ENCODE measurements at places on chromosomes 12 and 14.

DNA sequence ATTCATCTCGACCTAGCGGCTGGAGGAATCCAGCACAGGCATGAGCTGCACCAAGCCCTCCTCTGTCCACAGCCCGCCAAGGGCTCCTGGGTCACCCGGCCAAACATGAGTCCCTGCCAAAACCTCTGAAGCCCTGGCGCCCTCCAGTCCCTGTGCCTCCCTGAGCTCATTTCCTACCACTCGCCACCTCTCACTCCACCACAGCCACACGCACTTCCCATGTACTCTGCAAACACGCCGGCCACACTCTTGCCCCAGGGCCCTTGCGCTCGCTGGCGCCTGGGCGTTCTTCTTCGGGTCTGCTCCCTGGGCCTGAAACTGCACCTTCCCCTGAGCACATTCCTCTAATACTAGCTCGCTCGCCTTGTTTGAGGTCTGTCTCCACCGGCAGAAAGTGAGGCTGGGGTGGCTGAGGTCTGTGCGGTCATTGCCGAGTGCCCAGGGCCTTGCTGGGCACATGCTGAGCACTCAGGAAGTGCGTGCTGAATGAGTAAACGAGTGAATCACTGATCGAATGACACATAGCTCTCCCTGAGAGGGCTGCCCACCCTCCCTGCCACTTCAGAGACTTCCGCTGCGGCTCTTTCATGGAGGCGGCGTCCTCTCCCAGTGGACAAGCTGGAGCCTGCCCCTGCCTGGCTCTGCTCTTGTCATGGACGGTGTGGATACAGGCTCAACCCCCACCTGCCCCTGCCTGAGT is 33.7 kb upstream of the DLK1 start:
- DNase-seq, result no peak

- DNase-seq, result peak; percentile 11
These were observed 12.6 kb upstream of the OR8S1 start for GRCh38 chr12:48512855-48513254.

DNA sequence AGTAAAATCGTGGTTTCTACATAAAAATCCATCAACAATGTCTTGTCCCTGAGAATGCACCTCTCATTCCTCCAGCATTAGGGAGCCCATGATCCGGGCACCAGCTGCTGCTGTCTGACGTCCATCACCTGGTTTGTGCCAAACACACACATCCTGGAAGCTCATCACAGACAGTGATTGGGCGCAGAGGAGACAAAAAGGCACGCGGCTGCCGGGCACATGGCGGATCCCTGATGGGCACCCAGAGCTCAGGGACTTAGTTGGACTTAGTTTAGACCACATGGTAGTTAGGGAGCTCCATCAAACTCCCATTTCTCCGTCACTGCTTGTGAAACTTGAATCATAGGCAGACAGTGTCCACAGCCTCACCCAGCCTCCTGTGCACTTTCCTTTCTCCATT is 1059.3 kb downstream of the TMEM121 start:
- DNase-seq, result no peak

GRCh38 chr12:2679816-2680675 is 114.7 kb upstream of the FKBP4 start:
- DNase-seq, result no peak

GRCh38 chr14:68666899-68667298 is 126.0 kb downstream of the ZFP36L1 start:
- DNase-seq, result no peak

- no peak for DNase-seq
These were observed 58.7 kb downstream of the ST8SIA1 start for GRCh38 chr12:22275843-22276242.

GRCh38 chr12:16606201-16606849 is 363 bp upstream of the LMO3 start:
- no peak for DNase-seq

DNA sequence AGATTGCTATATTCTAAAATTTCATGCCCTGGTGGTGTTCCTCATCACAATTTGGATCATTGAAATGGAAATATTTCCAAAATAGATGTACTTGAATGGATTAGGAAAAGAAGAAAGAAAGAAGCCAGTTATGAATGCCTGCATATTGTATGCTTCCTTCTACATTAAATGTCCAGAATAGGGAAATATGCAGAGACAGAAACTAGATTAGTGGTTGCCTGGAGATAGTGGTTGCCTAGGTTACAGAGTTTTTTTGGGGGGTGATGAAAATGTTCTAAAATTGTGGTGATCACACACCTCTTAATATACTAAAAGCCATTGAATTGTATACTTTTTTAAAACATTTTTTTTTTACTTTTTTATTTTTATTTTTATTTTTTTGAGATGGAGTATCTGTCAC is 18.0 kb downstream of the TUBA1A start:
- DNase-seq, result no peak

DNA sequence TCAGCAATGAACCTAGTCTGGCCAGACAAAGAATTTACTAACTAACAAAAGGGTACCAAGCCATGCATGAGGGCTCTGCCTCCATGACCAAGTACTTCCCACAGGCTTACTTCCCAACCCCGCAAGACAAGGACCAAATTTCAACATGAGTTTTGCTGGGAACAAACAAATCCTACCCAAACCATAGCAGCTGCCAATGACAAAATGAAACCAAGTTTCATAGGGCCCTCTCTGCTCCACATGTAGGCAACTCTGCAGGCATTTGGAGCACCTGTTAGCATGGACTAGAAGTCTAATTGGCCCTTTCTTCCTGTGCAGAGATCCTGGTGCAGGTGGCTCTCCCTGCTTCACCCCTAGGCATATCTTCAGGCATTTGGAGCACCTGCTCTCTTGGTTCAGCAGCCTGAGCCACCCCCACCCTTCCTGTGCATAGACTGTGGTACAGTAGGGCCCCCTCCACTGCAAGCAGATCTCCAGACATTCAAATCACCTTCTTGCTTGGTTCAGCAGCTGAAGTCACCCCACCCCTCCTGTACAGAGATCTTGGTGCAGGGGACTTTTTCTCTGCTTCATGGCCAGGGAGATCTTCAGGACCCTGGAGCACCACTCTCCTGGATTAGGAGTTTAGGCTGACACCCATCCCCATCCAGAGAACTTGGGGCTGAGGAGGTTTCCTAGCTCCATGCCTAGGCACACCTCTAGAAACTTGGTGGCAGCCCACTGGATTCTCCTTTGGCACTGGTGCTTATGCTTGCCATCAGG is 308.7 kb downstream of the RPAP3 start:
- DNase-seq, result peak; percentile 39

GRCh38 chr12:2610358-2610757 is 184.4 kb upstream of the FKBP4 start:
- DNase-seq, result no peak

DNA sequence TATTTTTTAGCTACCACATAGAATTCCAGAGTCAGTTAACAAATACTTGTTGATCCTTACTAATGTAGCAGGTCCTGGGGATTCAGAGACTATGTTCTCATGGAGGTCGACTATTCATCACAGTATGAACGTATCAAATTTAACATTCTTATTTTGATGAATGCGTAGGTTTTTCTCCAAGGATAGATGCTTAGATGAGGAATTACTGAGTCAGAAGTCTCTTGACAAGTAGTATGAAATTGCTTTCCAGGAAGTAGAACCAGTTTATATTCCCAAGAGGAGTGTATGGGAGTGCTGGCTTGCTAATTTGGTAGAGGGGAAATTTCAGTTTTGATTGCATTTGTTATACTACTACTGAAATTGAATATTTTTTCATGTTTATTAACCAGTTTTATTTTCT is 42.8 kb upstream of the CRADD start:
- DNase-seq, result no peak

- DNase-seq, result no peak
These were observed 45.8 kb upstream of the PTCSC3 start for GRCh38 chr14:36222337-36222736.

DNA sequence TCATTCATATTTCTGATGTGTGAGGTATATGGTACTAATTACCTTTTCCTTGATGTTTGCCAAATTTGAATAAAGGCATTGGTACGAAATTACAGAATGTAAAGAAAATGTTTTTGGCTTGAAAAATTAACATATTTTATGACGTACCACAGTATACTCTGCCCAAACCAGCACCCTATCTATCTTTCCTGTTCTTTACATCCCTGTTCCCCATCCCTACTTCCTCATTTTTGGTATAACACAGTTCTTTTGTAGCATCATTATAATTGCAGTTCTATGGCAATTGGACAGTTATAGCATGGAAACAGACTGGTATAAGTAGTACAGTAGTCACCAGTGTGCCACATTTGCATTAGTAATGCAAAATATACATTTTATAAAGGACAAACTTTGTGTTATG is 7.0 kb upstream of the CCT2 start:
- no peak for DNase-seq

DNA sequence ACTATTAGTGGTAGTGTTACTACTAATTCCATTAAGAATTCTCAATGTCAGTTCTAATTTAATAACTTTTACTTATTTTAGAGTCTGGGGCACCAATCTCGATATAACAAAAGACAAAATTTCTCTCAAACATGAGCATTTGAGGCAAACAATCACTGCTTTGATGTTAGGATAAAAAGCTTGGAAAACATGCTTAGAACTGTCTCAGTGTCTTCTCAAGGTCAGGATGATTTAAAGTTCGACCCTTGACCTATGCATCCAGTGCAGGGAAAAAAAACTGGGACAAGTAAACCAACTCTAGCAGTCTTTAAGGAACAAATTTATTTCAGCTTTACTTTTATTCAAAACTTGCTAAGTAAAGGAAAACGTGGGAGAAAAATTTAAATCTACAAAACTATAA is 31.1 kb downstream of the SPTLC2 start:
- DNase-seq, result no peak

DNA sequence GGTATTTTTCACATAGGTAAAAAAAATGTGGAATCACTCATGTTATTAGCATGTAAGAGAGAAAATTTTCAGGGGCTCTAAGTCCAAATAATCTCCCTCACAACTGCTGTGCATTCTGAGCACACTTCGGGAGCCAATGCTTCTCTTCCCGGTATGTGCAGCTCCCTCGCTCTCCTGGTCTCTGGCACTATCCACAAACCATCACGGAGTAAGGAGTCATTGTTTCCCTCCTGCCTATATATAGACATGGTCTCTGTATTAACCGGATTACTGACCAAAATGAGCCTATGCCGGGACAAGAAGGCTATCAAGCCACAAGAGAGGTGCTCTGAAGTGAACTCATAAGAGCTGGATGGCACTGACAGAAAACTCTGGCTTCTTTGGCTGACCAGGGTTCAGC is 13.4 kb downstream of the HECTD4 start:
- DNase-seq, result no peak

DNA sequence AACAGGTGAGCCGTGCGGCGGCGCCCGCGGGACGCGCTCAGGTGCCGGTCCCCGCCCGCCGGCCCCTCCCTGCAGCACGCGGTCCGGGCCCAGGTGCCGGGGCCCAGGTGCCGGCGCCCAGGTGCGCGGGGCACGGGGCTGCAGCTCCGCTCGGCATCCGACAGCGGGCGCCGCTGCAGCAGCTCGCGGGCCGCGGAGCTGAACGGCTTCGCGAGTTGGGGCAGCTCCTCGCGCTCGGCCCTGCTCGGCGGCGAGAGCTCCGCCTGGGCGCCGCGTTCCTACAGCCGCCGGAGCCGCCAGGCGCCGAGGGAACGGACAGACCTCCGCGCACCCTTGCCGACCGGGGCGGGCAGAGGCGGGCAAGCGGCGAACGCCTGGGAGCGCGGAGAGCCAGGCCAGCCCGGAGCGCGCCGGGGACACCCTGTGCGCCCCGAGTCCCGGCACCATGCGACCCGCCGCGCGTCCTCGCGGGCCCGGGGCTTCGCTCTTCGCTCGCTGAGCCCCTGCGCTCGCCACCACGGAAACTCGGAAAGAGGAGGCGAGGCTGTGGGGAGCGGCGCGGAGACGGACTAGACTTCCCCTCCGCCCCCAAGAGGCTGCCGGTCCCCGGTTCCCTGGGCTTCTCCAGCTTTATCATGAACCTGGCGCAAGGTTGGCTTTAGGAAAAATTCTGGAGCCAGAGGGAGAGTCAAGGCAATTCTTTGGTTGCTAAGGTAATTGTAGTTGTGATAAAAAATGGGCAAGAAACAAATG is at the start of gene RGS6:
RGS6 (plus strand) TSS at position 201 of the 753 bp plus-strand sequence.
- no peak for DNase-seq

DNA sequence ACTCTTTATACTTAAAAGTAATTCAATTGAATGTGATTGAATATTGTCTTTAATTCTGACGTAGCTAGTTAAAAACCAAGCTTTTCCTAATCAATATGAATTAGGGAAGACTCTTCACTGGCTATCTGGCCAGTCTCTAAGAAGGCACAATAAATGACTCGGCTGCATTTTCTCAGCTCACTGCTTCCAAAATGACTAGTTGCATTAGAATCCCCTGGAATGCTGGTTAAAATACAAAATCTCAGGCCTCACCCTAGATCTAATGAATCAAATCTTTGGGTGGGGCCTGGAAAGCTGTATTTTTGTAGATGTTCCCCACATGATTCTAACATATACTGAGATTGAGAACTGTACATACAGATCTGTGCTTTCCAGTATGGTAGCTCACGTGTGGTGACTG is 242.1 kb downstream of the CHST11 start:
- DNase-seq, result no peak

DNA sequence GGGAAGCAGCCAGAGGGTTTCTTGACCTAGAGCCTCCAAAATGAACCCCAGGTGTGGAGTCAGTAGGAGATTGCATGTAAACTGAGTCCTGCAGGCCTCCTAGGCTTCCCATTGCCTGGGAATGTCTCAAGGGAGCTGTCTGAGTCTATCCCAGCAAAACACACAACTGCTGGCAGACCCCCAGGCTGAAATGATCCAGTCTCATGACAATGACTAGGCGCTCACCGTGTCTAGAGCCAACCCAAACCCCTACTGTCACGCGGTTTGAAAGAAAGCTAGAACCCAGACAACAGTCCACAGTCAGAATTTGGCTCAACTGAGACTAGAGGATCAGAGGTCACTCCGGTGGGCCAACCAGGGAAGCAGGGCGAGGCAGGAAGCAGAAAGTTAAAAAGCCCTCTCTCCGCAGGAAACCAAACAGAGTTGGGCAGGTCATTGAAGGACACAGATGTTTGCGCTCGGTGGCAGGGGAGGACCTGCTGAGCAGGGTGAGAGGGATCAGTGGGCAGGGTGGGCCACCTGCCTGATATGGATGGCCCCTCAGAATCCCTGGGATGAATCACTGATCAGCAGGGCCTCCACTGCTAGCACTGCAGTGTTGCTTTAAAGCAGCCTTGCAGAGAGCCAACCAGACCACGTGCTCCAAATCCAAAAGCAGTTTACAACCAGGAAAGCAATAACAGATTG is 23.8 kb downstream of the ACTN1 start:
- DNase-seq, result no peak

- no peak for DNase-seq
These were observed 107.5 kb downstream of the SPTSSA start for GRCh38 chr14:34354556-34354955.

DNA sequence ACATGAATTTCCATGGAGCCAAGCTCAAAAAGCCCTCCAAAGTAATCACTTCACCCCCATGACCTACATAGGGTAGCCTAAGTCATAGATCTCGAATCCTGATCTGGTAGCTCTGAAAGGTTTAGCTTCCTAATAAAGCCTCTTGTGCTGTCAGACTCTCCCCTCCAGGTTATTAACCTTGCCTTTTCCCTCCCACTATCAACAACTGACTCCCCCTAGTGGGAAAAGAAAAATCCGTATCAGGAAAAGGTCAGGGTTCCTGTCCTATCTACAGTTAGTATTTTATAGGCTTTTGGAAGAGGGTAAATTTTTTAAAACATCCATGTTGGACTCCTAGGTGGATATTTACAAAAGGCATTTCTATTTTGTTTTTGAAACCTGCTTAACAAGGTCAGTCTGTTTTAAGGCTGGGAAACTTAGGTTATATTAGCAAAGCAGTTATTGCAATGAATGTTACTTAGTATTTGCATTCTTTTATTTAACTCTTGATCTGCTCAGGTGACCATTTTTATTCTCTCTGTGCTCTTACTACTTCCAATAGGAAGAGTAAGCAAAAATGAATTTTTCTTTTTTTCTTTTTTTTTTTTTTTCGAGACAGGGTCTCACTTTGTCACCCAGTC is 8.0 kb downstream of the YY1 start:
- DNase-seq, result no peak

Data from stimulated activated CD4-positive, alpha-beta T cell treated with anti-CD3 and anti-CD28 coated beads, Interleukin-4, amount 100 ng/mL, for 24 hours (primary cell).